ENCODE measurements at places on chromosomes 6 and 20. TPM values are rescaled to one million over a fixed set of nuclear protein-coding genes. Genes with fewer than 3 reads are reported as not detected.

DNA sequence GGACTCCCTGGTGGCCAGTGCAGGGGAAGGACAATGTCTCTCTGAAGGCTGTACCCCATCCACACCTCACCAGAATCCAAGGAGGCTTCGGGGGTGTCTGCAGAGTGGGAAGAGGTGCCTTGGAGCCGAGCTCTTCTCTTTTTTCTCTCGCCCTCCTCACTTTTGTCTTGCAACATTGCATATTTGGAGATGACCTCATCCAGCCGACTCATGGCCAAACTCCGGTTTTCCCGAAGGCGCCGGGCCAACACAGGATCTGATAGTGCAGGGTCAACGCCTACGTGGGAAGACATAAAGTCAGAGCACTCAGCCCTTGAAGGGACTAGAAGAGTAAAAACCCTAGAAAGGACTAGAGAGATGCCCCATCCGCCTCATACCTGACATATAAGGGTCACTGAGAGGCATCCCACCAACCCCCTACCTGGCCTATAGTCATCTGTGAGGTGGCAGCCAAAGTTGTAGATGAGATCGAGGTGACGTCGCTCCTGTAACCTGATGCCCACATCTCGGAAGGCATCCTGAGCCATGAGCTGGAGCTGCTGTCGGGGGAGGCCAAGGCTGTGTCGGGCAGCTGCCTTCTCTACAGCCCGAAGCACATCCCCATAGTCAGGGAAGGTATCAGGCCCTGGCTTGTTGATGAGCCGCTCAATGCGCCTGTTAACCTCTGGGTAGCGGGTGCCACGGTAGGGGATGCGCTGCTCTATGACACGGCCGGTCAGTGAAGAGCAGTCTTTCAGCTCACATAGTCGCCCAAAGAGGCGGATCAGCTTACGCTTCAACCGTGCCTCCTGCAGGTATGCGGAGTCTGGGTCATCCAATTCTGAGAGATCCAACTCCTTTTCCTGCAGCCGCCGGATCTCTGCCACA, 3.0 kb upstream of the ZBTB22 start:
- no peak for ATAC-seq

DNA sequence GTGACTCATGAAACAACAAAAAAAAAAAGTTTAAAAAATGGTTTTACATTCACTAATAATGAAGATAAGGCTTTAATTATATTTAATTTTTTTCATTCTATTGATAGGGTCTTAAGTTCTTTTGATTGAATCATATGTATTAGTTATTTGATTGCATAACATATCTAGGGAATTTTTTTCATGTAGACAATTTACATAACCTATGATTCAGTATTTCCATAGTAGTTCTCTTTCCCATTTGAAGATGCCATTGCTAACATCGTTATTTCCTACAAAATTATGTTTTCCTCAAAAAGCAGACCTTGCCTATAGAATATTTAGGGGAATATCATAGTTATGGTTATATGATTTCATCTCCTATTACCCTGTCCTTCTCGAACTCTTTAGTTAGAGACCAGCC, 463.4 kb downstream of the TFAP2B start:
- ATAC-seq: no peak

DNA sequence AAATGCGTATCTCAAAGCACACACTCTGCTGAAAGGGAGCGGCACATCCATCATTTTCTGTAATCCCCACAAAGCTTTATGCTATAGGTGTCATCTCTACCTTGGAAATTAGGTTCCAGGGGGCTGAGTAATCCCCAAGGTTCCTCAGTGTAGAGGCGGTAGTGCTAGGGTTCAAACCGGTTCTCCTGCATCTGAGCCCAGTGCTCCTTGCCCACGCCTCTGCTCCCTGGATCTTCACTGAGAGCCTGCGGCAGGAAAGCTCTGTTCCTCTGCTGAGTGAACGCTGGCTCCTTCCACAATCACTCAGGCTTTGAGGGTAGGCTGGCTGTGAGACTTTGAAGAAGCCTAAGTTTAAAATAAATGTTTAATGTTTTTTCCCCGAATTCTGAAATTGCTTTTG, 24.9 kb downstream of the SLC22A23 start:
- ATAC-seq: peak; percentile 90

DNA sequence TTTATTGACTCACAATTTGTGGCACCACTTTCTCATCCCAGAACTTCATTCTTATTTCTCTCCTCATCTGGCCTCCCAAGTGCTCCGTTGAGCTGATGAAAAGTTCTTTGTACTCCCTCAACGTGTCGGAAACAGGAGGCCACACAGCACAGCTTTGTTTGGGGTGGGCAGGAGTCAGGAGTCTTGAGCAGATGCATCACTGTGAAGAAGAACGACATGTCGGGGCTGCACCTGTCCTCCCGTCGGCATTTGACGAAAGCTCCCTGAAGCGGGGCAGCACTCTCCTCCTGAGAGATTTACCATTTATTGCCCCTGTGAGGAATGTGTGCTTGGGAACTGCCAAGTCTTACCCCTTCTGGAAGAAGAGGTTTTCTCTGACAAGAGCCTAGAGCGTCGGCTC, 28.1 kb downstream of the TAF8 start:
- no peak for ATAC-seq

DNA sequence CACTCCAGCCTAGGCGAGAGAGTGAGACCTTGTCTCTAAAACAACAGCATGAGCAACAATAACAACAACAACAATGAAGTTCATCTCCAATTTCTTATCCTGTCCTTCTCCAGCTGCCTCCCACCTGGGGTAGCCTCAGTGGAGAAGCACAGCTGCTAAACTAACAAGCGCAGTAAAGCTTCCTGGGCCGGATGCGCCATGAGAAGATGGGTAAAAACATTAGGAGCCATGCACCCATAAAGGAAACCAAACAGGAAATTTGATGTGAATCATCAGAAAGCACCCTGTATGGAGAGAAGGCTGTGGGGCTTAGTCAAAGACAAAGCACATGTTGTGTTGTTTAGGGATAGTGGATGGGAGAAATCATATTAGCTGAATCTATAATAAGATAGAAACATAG, 61.1 kb upstream of the CCN6 start:
- ATAC-seq: no peak

Gene THBS2
- 50.0 TPM for total RNA-seq

Gene TFAP2C
- total RNA-seq: 30.8 TPM

Gene TFAP2A
- 59.6 TPM for total RNA-seq
